ENCODE measurements at places on chromosomes 2 and 18.

GRCh38 chr2:208250388-208250787 is 4.5 kb downstream of the IDH1 start:
- DNase-seq: no peak

DNA sequence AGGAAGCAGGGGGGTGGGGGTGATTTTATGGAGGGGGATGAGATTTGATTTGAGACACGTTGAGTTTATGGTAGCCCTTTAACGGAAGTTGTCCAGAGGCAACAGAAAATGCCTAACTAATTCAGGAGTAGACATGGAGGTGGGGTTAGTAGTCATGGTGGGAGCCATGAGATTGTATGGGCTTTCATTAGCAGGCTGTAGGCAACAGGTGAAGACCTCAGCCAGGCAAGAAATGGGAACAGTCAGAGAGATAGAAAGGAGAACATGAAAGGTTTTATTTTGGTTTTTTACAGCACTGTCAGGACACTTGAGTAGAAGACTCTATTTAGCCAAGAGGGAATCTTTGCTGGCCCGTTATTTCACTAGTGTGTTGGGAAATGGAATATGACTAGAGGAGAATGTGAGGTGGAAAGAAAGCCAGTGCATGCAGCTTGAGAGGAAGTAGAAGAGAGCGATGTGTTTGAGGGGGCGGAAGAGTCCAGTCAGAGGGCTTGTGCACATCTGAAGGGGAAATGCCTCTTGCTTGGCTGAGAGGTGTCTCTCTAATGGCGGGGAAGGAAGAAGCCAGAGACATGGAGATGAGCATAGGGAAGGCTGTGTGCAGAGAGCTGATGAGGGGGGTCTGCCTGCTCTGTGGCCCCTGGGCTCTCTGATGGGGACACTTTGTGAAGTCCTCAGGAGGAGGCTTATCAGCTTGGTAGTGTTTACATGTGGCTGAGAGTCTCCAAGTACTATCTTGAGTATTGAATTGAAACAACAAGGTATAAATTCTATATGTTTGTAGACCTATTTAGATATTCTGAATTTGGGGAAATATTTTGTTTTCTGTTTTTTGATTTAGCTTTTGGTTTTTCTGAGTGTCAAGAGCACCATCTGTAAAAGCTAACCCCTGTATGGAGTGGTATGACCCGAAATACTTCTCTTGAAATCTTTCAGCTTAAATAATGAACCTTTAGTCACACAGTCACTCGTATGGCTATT is 66.9 kb upstream of the ITM2C start:
- DNase-seq: no peak

DNA sequence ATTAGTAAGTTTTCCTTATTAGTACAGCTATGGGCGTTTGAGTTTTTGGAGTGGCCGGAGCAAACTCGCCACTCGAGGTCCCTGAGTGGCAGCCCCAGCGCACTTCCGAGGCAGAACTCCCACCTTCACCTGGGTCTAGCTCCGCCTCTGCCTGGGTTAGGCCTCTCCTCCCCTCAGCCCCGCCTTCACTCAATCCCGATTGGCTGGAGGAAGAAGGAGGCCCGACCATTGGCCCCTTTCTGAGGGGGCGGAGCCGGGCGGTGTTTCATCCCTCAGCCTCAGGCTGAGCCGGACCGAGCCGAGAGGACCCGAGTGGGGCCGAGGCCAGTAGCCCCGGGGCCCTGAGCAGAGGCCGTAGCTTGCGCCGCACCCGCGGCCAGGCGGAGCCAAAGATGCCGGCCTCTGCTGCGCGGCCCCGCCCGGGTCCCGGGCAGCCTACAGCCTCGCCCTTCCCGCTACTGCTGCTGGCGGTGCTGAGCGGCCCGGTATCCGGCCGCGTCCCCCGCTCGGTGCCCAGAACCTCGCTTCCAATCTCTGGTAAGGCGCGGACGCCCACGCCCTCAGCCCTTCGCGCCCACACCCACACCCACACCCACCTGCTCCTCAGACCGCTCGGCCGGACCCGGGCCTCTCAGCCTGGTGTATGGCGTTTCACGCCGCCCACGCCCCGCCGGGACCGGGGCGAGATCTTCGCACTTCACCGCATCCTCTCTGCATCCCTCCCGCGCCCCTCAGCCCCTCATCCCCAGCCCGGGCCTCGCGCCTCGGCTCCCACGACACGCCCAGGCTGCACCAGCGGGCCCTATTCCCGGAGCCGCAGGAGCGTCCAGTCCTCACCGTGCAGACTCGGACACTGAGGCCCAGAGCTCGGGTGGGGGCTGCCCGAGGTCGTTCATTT is at the start of gene SEMA4F:
Gene SEMA4F (plus strand): TSS at position 263 of the 898 bp plus-strand sequence. CDS start 130 bp downstream, at position 393.
- peak; percentile 95 for DNase-seq

DNA sequence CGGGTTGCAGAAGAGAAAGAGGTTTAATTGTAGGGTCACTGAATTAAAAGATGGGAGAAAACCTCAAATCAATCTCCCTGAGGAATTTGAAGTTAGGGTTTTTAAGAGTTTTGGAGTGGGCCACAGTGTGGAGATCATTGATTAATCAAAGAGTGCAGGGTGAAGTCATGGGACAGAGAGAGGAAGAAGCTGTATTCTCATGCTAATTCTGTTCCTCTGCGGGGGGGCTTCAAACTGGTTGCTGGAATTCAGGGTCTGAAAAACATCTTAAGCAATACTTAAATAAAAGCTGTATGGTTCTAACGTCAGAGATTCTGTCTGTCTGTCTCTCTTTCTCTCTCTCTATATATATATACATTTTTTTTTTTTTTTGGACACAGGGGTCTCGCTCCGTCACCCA is 169.8 kb upstream of the SPATS2L start:
- no peak for DNase-seq

GRCh38 chr2:17578466-17578928 is 38.0 kb downstream of the VSNL1 start:
- no peak for DNase-seq

- no peak for DNase-seq
Measured at GRCh38 chr2:154370873-154371272, 327.6 kb upstream of the KCNJ3 start.

- no peak for DNase-seq
Measured at GRCh38 chr18:30163573-30163972, 879.0 kb downstream of the DSC3 start.

DNA sequence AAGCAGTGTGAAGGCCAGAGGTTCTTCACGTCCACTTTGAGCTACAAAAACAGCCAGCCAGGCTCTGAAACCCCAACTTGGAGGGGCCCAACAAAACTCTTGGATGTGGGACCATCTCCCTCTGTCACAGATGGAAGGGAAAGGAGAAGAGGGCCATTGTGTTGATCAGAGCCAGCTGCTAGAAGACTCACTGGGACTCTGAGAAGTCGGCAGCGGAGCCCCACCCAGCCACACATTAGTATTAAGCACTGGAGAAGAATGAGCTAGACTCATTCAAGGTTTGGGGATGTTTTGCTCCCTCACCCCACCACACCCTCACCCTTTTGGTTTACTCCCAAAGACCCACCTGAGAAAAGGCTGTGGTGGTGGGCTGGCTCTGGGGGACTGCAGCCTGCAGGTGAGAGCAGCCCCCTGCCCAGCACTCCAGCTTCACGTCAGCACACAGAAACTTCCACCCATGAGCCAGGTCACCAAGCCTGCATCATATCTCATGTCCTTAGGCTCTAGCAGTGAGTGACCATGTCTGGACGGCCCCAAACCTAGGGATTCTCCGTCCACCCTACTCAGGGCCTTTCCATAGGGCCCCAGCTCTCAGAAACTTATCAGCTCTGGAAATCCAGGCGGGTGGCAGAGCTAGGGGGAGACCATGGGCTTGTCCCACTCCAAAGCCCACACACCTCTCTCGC is 12.6 kb downstream of the TEX51 start:
- DNase-seq: no peak

All from left forelimb (tissue), 1 donor.